ENCODE measurements at places on chromosomes 7 and 10.

- no peak for DNase-seq
Observed at GRCh38 chr10:124308811-124309210, 109.9 kb downstream of the OAT start.

DNA sequence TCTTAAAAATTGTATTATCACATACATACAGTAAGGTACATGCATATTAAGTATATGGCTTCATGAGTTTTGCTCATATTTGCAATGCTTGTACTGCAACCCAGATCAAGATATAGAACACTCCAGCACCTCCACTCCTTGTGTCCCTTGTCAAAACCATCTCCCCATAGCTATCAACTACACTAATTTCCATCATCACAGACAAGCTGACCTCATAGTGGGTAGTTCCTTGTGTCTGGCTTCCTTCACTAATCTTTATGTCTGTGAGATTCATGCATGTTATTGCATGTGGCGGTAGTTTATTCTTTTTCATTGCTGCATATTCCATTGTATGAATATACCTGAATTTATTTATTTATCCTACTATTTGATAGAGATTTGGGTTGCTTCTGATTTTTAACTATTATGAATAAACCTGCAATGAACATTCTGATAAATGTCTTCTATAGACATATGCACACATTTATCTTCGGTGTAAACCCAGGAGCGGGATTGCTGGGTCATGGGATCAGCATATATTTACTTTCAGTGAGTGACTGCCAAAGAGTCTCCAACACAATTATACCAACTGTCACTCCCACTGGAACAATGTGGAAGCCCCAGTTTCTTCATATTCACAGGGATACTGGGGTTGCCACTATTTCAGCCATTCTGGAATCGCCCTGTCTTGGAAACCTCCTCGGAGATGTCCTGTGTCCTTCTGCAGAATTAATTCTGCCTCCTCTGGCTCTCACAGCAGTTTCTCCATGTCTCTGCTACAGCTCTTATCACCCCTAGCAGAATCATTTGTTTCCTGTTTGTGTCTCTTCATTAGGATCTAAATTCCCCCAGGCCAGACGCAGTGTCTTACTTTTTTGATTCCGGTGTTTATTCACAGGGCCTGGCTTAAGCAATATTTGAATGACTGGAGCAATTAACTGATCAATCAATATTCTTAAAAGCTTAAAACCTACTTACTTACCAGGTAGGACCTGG is 14.7 kb upstream of the ADAM12 start:
- no peak for DNase-seq

GRCh38 chr10:14580671-14581332 is 193.9 kb downstream of the FAM107B start:
- DNase-seq = no peak

- DNase-seq = no peak
Observed at GRCh38 chr7:8251195-8251594, 10.8 kb downstream of the ICA1 start.

DNA sequence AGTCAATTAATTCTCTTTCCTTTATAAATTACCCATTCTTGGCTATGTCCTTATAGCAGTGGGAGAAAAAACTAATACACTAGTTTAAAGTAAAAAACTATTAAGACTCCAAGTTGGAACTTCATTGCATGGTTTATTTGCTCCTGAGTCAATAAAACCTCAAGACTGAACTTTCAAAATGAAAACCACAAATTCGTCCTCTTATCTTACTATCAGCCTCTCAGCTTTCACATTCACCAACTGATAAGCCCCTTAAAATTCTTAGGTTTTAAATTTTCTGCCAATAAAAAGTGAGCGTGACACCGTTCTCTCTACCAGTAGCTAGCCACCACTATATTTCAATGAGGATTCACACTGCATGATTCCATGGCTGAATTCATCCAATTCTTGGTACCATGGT is 346.4 kb upstream of the NPSR1 start:
- DNase-seq = no peak

GRCh38 chr10:33441561-33441960 is 107.1 kb upstream of the NRP1 start:
- DNase-seq = no peak

GRCh38 chr7:85041605-85042216 is 145.1 kb downstream of the SEMA3D start:
- DNase-seq = peak; percentile 56

GRCh38 chr7:155371884-155372781 is 74.5 kb downstream of the INSIG1 start:
- no peak for DNase-seq

DNA sequence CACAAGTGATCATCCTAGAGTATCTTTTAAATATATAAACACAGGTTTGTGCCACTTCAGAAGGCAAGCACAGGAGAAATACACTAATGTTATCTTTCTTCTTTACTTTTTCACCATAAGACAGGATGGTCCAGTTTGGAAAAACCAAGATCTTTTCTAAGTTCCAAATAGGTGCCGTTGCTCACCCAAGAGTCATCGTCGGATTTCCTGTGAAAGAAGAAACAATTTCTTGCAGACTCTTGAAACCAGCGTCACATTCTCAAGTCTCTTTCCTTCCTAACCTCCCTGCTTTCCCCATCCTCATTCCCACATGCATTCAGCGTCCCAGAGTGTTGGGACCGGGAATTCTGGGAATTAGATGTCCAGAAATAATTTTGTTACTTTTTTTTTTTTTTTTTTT is 42.8 kb upstream of the GSDME start:
- DNase-seq = no peak

DNA sequence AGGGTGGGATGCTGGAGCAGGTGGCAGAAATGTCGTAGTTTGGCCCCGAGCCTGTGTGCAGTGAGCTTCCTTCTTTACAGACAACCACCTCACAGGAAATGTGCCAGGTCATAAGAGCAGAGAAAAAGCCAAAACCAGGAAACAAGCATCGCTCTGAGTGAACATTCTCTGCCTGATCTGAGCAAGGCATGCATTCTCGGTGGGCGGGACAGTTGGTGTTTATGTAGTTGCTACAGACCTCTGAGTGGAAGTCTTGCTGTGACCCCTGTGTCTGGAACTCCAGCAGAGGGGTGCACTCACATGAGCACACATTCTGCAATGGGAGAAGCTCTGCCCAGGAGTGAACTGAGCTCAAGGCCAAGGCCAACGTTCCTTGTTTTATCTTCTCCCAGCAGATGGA is 230.1 kb downstream of the TCERG1L start:
- no peak for DNase-seq

DNA sequence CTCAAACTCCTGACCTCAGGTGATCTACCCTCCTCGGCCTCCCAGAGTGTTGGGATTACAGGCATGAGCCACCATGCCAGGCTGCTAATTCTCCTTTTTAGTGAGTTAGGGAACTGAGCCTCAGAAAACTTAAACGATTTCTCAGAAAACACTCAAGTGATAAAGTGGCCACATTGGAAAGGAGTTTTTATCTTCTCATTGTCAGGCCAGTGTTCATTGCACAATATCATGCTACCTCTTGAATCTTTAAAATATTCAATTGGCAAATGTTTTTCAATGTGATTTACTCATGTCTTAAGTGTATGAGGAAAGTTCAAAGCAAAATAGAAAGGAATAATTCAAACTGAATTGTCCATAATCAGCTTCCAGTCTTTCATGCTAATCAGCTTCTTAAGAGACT is 80.7 kb downstream of the ITGB8 start:
- DNase-seq = no peak

DNA sequence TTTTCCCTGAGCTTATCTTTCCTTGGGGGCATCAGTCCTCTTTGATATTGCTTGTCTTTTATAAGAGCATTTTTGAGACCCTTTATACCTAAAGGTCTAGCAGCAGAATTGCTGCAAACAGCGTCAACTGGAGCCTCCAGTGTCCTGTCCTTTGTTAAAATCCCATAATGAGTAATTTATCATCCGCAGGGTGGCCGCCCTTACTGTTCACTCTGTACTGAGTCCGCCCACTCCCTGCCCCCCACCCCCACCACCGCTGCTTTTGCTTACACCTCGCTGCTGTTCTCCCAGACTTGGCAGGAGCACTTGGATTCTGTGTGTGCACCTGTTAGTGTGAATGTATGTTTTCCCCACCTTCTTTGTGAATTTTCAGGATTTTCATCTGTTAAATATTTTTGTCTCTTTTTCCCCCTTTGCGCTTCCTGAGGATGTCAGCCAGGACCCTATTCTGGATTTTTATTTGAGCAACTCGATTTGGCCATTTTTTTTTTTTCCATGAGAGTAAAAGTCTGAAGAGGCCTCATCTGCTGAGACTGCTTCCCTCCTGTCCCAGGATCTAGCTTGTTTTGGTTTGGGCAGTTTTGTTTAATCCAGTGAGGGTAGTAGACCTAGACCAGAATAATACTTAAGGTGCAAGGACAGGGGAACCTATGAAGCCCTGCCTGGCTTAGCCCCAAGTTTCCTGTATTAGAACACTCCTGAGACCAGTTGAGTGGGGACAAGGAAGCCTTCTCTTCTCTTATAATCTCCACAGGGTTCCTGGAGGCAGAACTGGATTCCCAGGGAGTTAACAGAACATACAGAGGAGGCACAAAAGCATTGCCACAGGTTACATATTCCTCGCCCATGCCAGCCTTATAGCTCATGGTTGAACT is 8.2 kb downstream of the AGFG2 start:
- DNase-seq = no peak

DNA sequence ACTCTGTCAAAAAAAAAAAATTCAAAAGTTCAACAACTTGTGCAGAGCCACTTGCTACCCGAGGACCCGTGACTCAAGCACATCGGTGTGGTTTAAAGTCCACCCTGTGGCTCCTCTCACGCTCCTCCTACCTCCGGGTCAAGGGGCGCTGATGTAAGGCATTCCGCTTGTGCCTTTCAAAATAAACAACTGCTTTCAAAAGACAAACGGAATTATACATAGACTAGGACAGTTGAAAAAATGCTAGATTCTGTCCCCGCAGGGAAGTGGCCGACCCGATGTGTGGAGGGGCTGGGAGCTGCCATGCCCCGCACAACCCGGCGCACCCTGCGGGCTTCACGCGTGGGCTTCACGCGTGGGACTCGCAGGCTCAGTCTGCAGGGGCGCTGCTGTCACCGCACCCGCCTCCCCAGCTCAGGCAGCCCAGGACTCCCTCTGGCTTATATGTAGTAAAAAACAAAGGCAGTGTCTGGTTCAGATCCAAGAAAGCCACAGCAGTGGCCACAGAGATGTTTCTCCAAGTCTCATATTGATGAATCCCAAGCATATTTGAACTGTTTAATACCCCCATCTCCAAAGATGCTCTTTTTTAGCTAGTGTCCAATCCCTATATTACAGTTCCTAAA is 239.7 kb upstream of the INHBA start:
- peak; percentile 90 for DNase-seq

DNA sequence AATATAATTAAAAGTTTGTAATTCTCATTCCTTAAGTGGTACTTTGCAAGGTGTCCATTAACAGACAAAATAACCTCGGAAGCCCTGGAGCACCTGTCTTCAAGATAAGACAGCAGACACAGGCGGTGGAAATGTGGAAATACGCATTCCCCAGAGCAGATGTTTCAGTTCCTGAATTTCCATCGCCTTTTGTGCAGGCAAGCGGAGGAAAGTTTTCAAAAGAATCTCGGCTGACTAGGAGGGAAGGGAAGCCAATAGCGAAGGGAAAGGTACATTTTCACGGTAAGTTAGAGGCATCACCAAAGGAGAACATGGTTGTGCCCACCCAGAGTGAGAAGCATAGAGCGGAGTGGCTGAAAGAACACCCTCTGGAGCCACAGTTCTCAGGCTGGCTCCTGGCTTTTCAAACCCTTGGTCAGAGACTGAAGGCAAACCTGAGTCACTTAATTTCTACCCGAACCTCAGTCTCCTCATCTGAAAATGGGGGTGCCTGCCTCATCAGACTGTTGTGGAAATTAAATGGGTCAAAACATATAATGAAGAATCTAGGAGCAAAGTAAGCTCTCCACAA is 13.6 kb downstream of the CPA1 start:
- DNase-seq = no peak

DNA sequence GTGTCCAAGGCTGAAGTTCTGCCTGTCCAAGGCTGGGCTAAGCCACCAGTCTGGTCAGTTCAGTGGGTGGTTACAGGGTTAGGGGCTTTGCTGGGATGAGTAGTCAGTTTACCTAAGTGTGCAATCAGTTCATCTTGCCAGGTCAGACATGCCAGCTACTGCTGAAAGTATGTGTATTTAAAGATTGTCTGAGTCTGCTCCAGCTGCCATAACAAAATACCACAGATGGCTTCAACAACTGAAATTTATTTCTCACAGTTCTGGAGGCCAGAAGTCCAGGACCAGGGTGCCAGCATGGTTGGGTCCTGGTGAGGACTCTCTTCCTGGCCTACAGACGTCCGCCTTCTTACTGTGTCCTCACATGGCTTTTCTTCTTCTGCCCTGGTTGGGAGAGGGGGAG is 52.4 kb upstream of the TNS3 start:
- no peak for DNase-seq

GRCh38 chr7:4814433-4814832 is 39.0 kb downstream of the AP5Z1 start:
- no peak for DNase-seq

DNA sequence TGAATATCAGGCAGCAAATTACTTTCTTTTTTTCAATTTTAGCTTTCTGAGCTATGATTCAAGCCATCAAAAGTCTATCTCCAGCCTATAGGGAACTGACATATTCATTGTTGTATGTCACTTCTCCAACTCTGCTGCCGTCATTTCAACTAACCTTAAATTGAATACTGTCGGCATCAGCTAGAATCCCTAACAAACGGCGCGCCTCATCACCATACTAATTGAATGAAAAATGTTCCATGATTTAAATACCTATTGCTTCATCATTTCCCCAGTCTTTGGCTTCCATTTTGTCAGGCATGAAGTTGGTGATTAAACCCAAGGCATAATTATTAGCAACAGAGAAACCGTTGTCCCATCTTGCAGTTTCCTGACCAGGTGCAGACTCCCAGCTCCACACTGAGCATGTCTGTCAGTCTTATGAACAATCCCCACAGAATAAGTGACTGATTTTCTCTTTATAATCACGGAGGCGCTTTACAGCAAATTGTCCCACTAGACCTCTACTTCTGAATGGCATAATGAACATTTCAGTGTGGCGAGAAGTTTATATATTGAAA is 83.5 kb upstream of the NPY start:
- DNase-seq = no peak

GRCh38 chr7:28272461-28272877 is 91.9 kb upstream of the JAZF1 start:
- peak; percentile 43 for DNase-seq

DNA sequence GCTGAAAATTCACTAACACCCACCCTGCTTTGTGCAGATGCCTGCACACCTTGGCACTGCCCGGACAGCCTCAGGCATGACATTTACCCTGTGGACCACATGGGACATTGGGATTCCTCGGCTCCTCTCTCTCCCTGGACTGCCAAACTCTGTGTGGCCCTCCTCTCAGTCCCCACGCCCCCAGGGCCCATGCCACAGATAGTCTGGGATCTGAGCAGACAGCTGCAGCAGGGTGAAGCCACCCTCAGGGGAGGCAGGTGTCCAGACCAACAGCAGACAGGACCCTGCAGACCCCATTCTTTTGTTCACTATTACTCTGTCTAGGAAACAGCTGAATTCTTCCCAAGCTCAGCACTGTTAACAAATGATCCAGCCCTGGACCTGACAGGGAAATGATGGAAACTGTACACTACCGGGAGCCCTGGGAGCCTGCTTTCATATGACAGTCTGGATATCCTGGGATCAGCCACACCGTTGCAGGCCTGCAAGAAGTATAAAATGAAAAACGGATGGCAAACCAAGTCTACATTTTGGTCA is 83.4 kb downstream of the VOPP1 start:
- DNase-seq = no peak

GRCh38 chr10:11861341-11861740 is 38.2 kb downstream of the PROSER2 start:
- no peak for DNase-seq
